ENCODE measurements at places on chromosomes 11 and 22.

- DNase-seq: no peak
Observed at GRCh38 chr11:8087185-8087584, 6.2 kb downstream of the TUB start.

DNA sequence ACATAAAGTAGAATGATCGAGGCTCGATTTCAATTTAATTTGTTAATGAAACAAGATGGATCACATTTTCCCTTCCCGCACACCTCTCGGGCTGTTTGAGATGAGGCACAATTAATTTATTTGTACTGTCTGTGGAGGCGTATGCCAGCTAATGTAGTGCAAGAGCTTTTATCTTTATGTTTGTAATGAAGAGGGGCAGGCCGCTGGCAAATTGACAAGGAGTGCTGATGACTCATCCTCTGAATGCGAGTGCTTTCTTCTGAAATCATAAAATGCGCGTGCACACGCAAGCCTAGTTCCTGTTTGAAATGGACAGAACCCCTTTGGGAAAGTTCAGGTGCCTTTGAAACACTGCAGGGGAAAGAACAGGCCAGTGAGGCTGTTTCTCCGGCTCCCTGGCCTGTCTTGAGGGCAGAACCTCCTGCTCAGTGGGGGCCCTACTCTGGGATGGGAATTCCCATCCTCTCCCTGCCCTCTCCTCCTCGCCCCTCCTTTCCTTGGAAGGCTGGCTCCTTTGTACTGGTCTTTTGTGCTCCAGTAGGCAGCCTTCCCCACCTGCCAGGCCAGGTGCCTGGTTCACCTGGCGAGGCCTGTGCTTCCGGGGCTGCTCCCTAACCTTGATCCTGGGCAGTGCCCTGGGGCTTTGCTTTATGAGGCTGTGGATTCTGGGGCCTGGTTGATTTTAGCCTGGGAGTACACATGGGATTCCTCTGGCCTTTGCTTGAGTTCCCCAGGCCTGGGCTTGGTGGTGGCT, 50.3 kb downstream of the TEAD1 start:
- peak; percentile 90 for DNase-seq

GRCh38 chr22:37287550-37287951, 5.2 kb downstream of the CYTH4 start:
- DNase-seq: no peak

GRCh38 chr11:128579798-128580504, 7.4 kb downstream of the ETS1 start:
- DNase-seq: no peak

- DNase-seq: no peak
Observed at GRCh38 chr11:66373265-66373664, 1.7 kb upstream of the SLC29A2 start.

DNA sequence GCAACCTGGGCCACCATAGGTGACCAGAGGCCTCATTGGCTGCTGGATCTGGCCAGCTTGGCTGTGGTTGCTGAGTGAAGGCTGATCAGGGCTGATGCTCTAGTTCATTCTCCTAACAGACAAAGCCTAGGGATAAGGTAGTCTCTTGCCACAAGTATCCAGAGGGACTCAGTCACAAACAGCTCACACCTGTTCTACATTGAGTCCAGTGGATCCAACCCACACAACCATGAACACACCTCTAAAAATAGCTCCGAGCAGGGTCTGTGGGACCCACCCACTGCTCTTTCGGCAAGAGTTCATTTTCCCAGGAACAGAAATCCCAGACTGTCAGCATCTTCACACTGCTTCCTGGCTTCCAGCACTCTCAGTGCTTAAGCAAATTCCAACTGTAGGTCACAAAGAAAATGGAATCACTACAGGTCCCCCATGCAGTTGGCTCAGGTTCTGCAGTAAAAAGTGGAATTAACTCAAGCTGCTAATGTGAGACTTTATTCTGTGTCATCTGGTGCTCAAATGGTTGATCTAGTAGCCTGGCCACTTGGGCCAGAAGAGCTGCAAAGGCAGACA, 67.3 kb downstream of the PPFIBP2 start:
- no peak for DNase-seq

DNA sequence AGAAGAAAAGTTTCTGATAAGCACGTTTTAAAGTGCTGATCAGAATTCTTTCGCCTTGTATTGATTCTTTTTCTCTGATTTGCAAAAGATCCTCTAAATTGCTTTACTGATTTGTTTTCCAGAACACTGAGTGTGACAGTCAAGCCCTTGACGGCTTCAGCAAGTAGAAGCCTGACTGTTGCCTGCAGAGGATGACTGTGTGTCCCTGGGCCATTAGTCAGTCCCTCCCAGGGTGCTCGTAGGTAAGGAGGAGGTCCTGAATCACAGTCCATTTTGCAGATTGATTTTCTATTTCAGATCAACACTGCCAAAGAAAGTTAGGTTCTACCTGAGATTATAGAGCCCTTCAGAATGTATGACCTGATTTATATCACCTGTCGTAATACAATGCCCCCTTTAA, 38.6 kb upstream of the POGLUT3 start:
- no peak for DNase-seq

- peak; percentile 28 for DNase-seq
Observed at GRCh38 chr11:72433455-72434036, 785 bp downstream of the CLPB start.

- no peak for DNase-seq
Observed at GRCh38 chr11:95760941-95761340, 28.6 kb downstream of the FAM76B start.

GRCh38 chr22:22460635-22461034, 47.9 kb downstream of the ZNF280B start:
- no peak for DNase-seq

DNA sequence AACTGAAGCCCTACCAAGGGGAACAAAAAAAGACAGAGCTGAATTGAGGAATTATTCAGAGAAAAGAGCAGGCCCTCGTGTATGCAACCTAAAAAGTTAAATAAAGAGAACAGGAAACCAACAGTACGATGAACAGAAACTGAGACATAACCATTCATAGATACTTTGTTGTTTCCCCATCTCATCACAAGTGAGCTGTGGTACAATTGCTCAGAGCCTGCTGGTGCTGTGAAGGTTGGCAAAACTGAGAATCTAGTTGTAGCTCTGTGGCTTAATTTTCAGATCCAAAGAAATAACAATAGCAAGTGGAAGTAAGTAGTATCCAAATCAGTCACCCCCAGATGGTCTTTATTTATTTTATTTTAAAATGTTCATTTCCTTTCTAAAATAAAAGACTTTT, 37.7 kb upstream of the BLID start:
- DNase-seq: no peak

DNA sequence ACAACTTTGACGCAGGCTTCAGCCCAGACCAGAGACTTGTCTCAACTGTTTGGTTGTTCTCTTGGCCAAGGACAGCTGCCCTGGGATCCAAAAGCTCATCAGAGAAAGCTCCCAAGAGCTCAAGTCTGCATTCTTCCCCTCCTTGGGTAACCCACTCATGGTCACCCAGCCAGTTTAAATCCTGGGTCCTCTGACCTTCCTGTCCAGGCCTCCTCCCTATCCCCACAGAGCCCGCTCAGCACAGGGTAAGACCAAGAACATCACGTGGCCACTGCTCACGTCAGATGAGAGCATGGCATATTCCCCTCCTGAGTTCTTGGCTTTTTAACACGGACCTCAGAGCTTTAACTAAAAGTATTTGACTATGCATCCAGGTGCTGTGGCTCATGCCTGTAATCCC, 25.8 kb downstream of the TSKU start:
- no peak for DNase-seq

GRCh38 chr11:14861680-14862079, 30.4 kb downstream of the CYP2R1 start:
- no peak for DNase-seq

- no peak for DNase-seq
Observed at GRCh38 chr11:59814021-59814420, 3.4 kb upstream of the MRPL16 start.

DNA sequence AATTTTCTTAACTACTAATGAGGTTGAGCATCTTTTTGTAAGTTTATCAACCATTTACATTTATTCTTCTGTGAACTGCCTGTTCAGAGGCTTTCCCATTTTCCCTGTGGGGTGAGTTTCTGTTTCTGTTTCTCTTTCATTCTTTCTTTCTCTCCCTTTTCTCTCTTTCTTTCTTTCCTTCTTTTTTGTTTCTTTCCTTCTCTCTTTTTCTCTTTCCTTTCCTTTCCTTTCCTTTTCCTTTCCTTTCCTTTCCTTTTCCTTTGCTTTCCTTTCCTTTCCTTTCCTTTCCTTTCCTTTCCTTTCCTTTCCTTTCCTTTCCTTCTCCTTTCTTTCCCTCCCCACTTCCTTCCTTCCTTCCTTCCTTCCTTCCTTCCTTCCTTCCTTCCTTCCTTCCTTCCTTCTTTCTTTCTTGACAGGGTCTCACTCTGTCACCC, 8.0 kb upstream of the ZBED5 start:
- no peak for DNase-seq

DNA sequence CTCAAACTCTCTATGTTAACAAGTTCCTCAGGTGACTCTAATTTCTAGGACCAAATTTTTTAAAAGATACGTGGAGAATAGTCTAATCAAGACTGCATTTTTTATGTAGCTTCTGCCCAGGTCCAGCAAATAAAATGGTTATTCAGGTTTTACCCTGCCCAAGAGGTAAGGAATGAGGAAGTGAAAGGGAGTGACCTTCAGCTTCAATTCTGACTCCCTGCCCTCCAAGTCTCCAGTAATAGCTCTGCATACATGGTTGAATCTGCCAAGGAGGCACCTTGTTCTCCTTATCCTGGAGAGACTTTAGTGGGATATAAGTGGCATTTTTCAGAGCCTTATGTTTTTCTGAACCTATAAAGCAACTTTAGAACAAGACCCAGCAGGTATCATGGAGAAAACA, 15.5 kb downstream of the MUC15 start:
- DNase-seq: no peak

GRCh38 chr11:131864228-131864627, 493.8 kb downstream of the NTM start:
- no peak for DNase-seq

GRCh38 chr11:35629914-35630313, 11.7 kb downstream of the FJX1 start:
- no peak for DNase-seq

DNA sequence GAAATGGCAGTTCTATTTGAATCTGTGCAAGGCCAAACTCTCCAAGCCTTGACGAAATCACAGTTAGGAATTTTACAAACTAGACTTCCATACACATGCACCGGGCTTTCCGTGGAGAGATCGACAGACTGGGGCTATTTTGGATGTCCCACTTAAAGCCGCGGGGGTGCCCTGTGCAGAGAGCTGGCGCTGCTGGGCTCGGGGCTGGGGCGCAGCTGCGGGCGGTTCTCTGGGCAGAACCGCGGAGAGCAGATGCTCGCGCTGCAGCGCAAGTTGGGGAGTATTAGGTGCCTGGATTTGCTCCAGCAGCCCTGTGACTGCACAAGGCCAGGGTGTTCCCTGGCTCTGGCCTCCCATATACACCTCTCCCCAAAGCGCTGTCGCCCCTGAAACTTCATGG, 67.2 kb downstream of the SPATA19 start:
- DNase-seq: no peak

GRCh38 chr11:105148241-105148640, 8.7 kb upstream of the CARD18 start:
- no peak for DNase-seq

- DNase-seq: no peak
Observed at GRCh38 chr22:23816156-23816976, 22.4 kb downstream of the DERL3 start.

DNA sequence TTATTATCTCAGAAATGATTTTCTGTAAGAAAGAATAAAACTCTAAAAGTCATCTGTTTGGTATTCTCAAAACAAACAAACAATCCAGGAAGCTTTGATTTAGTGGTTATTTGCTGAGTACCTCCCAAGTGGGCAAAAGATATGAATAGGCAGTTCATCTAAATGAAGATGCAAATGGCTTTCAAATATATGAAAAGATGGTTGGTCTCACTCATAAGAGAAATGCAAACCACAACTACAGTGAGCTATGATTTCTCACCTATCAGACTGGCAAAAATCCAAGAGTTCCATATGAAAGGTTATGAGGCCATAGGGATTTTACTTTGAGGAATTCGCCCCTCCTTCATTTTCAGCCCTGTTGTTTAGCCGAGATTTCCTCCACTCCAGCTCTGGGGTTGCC, 11.3 kb upstream of the P2RY2 start:
- DNase-seq: no peak

DNA sequence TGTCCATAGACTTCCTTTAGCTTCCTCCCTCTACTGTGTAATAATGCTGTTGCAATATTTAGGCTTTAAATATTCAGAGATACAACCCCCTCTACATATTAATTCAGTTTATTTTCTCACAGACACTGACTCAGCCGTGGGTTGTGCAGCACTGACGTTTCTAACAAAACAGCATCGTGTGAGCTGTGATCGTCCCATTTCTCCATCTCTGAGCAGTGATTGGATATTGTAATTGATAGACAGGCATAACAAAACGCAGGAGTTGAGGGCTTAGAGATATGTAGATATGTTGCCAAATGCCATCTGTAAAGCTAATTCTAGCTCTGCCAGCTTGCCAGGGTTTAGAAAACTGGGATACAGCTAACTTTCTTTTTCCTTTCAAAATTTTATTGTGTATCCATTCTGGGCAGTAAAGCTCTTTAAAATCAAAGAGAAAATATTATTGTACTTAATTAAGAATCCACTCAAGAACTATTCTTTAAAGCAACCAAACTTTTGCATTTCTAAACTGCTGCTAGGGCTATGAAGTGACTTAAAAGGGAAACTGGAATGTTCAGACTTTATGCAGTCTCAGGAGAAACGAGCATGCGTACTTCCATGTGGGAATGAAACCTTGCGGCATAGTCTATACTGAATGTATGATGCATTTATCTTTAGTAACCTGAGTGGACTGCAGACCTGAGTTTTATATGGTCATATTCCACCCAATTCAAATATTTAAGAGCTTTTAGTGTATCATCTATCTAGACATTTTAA, 22.7 kb downstream of the BTBD10 start:
- DNase-seq: no peak

GRCh38 chr11:27672836-27673464, 27.3 kb downstream of the BDNF start:
- DNase-seq: no peak

- DNase-seq: peak; percentile 75
Observed at GRCh38 chr22:41532908-41533825, 11.1 kb downstream of the POLR3H start.

DNA sequence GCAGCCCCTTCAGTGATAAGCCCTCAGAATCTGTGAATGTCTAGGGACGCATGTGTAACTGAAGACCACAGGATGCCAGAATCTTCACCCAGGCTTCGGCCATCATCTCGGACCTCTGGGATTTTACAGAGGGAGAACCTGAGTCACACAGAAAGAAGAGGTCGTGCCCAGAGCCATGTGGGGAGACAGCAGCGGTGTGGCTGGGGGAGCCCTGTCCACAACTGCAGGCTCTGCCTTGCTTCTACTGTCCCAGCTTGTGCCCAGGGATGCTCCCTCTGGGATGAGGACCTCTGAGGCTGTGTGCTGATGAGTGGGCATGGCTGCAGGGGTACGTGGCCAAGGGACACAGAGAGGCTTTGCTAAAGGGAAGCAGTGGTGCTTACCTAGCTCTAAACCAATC, 582.0 kb downstream of the TBC1D22A start:
- DNase-seq: no peak

DNA sequence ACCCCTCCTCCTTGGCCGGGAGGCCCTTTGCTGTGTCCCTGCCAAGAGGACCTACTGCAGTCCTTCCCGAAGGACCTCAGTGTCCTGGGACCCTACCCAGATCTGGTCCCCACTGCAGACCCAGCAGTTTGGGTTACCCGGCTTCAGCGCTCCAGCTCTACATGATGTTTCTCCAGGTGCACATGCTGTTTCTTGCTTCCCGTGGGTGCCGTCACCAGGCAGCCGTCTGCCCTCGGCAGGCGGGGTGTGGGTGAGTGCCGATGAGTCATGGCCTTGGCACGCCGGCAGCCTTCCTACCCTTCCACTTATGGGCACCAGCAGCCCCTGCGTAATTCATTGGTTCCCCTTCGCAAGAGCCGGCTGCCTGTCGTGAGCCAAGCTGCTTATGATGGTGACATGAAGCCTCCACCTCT, 101.8 kb downstream of the BCR start:
- peak; percentile 72 for DNase-seq

Measured in uterus (tissue), 4 donors.